Mesenchymal stem cell (in vitro differentiated cells and primary cell): ENCODE measurements at places on chromosomes 12 and 14.

- DNase-seq, result no peak
Measured at GRCh38 chr12:76997011-76997780, 68.2 kb downstream of the E2F7 start.

DNA sequence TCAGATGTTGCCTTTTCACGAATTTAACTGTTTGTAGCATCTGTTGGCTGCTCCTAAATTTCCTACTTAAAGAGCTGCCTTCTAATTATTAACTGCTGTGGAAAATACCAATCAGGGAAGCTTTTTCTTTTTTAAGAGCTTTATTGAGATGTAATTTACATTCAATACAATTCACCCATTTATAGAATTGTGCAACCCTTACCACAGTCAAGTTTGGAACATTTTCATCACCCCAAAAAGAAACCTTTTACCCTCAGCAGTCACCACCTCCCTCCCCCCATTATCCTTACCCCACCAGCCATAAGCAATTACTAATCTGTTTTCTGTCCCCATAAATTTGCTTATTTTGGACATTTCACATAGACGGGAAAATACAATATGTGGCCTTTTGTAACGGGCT is 1.4 kb downstream of the PCNX4 start:
- DNase-seq, result peak; percentile 38

DNA sequence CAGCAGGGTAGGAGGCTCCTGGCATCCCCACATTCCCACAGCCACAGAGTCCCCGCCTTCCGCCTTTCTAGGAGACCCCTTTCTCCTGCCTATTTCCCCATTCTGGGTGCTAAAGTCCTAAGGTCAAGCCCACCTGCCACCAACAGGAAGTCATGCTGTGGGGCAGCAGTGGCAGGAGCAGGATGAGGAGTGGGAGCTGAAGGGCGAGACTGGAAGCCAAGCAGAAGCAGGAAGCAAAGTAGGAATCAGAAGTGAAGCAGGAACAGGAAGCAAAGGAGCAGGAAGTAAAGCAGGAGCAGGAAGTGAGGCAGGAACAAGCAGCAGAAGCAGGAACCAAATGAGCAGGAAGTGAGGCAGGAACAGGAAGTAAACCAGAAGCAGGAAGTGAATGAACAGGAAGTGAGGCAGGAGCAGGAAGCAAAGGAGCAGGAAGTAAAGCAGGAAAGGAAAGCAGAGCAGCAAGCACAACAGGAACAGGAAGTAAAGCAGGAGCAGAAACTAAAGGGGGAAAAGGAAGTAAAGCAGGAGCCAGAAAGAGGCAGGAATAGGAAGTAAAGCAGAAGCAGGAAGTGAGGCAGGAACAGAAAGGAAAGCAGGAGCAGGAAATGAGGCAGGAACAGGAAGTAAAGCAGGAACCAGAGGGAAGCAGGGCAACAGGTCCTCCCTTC is 38.3 kb upstream of the RIMBP2 start:
- DNase-seq, result no peak

DNA sequence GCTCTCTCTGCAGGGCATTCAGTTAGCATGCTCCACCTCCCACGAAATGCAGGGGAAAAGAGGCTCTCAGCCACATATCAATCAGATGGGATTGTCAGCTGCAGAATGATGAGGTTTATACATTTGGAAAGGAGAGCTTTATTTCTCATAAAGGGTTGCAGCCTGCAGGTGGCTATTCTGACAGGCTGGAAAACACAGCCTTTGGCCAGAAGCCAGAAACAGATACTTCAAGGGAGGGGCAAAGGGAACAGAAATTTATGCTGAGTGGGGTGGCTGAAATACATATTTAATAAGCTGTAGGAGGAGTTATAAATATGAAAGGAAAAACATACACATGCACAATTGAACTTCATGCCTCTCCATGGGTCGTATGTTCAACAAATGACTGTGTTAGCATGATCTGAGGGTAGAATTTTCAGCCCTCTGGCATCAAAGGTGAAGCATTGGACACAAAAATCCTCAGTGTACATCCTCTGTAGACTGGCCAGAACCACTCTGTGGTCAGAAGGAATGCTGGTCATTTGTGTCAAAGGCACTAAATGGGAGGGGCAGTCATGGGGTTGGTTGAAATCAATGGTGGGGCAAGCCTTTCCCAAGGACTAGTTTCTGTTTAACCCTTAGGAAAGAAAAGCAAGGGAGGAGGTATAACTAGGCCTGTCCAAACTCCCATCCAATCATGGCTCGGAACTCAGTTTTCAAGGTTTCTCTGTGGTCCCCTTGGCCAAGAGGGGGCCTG is 62.4 kb downstream of the TMX1 start:
- peak; percentile 68 for DNase-seq

GRCh38 chr12:11882301-11883019 is 188.3 kb upstream of the BCL2L14 start:
- no peak for DNase-seq

- DNase-seq, result peak; percentile 50
Measured at GRCh38 chr14:100305324-100306100, 732 bp downstream of the SLC25A29 start.

GRCh38 chr12:2759733-2760132 is 35.0 kb upstream of the FKBP4 start:
- DNase-seq, result no peak

GRCh38 chr12:100995201-100995600 is 200.6 kb downstream of the ANO4 start:
- DNase-seq, result no peak

DNA sequence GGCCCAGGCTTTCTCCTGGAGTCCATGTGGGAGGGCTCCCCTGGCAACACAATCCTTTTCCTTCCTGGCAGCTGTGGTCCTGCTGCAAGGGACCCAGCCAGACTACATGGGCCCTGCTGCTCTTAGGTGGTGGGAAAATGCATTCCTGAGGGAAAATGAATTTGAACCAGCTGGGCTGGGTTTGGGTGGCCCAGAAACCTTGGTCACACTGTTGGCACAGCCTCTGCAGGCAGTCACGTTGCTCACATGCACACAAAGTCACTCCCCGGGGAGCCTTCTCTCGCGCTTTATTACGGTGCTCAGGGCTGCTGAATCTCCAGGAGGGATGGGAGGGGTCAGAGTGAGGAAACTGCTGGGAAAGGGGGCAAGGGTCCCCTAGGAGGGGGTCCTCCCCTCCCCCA is 17.2 kb downstream of the PLEKHG3 start:
- DNase-seq, result peak; percentile 52

- no peak for DNase-seq
Measured at GRCh38 chr12:80165746-80166145, 66.4 kb downstream of the OTOGL start.

GRCh38 chr14:104900639-104901512 is 23.8 kb upstream of the PLD4 start:
- DNase-seq, result no peak

- no peak for DNase-seq
Measured at GRCh38 chr12:68573406-68573805, 37.3 kb upstream of the RAP1B start.

DNA sequence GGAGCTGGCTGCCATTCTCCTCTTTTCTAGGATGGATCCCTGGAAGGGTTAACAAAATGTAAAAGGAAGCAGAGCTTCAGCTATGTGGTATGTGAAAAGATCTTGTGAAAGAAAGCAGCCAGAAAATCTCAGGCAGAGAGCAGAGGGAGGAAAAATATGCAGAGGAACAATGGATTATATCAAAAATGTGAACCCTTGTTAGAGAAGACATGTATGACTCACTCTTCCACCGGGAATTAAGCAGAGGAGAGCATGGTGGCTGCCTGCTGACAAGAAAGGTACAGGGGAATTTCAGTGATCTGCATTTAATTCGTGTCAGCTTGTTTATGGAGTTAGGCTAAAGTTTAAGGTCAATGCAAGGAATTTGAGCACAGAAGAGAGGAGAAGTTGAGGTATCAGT is 46.3 kb downstream of the KCNA1 start:
- no peak for DNase-seq

- DNase-seq, result peak; percentile 29
Measured at GRCh38 chr12:99529966-99530365, 117.6 kb upstream of the GARIN6 start.

DNA sequence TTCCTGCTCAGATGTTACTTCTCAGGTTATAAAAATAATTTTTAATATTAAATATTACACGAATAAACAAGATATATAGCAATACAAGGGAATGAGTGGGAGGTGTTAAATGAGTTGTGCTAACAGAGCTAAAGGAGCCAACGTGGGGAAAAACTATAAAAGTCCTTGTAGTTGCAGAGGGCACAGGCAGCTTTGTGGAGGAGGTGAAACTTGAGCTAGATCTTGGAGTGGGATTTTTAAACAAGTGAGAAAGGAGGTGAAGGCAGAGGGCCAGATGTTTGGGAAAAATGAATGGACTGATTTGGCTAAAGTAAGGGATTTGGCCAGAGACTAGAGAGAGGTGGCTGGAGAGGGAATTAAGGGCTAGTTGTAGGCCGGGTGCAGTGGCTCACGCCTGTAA is 5.2 kb upstream of the FKBP11 start:
- no peak for DNase-seq

DNA sequence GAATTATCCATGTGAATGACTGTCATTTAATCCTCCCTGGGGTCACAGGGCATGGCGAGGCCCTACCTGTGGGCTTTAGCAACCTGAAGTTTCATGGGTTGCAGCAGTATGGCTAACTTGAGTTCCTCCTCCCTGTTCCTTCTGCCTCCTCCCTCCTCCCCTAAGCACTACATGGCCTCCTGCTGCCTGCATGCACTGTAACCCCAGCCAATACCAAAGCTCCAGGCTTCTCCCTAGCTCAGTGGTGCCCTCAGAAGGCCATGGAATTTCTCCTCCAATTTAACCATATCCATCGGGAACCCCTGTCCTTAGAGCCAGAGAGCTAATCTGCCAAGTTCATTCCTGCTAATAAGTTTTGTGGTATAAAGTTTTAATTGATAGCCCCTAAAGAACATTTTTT is 95.1 kb downstream of the NT5DC3 start:
- no peak for DNase-seq

DNA sequence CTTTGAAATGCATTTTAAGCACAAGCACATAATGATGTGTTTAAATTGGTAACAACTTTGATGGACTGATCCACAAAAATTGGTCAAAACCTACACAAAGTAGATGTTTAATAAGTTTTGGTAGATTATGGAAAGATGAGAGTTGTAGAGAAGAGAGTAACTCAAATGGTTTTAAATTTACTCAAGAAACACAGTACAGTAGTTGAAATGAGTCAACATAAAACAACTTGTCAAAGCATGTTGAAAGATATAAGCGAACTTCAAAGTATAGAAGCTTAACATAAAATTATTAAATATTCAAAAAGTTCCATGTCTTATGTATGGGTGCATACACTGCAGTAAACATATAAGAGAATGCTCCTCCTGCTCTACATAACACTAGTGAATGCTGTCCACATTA is 49.4 kb downstream of the KITLG start:
- DNase-seq, result no peak

GRCh38 chr12:110351119-110351518 is 52.4 kb downstream of the ANAPC7 start:
- no peak for DNase-seq

DNA sequence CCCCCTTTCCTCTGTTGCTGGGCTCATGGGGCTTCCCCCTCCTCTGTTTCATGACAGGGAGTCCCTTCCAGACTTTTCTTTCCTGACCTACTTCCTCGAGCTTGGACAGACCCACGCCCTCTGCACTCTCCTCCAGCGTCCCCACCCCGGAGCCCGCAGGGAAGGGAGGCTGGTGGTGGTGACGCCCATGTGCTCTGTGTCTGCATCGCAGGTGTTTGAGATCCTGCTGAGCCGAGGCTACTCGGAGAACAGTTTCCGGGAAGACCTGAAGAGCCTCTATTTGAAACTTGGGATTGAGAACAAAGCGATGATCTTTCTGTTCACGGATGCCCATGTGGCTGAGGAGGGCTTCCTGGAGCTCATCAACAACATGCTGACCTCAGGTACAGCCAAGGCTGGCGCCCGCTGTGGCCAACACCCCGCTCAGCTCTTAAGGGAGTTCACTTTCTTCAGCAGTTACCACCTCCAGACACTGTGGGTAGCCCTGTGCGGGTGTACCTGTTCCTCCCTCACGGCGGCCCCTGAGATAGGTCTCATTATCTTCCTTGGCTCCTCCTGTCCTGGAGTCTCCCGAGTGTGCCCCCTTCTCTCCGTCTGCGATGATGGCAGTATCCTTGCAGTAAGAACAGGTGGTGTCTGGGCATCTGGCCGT is 85.6 kb downstream of the CCDC92 start:
- DNase-seq, result no peak

GRCh38 chr12:113469224-113469948 is 2.3 kb downstream of the LHX5 start:
- DNase-seq, result no peak

DNA sequence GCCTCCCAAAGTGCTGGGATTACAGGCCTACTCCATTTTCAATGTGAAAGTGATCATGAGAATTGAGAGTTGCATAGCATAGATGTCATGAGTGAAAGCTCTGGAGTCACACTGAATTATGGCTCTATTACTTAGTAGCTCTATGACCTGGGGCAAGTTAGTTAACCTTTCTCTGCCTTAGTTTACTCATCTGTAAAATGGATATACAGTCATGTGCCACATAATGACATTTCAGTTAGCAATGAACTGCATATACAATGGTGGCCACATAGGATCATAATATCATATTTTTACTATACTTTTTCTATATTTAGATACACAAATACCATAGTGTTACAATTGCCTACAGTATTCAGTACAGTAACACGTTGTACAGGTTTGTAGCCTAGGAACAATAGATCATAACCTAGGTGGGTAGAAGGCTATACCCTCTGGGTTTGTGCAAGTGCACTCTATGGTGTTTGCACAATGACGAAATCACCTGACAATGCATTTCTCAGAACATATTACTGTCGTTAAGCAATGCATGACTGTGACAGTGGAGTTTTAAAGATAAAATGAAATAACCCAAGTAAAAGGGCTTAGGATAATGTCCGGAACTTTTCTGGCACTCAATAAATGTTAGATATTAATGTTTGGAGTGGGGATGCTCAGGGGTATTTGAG is 53.1 kb downstream of the ZFYVE26 start:
- no peak for DNase-seq

- DNase-seq, result no peak
Measured at GRCh38 chr14:20002319-20002718, 356 bp downstream of the OR4Q2 start.

GRCh38 chr14:39107591-39107996 is 4.6 kb upstream of the SEC23A start:
- peak; percentile 61 for DNase-seq

GRCh38 chr14:69260861-69261564 is 1.1 kb downstream of the GALNT16 start:
- no peak for DNase-seq

GRCh38 chr14:69643430-69644200 is 32.2 kb downstream of the SUSD6 start:
- no peak for DNase-seq

GRCh38 chr14:71324767-71325272 is 417.6 kb downstream of the PCNX1 start:
- DNase-seq, result peak; percentile 34

- no peak for DNase-seq
Measured at GRCh38 chr14:98959410-98959809, 312.6 kb downstream of the BCL11B start.
